NCI-H1436 treated with DMSO at 0.1 percent for 48 hours (cell line): ENCODE measurements at places on chromosomes 13 and 19.

DNA sequence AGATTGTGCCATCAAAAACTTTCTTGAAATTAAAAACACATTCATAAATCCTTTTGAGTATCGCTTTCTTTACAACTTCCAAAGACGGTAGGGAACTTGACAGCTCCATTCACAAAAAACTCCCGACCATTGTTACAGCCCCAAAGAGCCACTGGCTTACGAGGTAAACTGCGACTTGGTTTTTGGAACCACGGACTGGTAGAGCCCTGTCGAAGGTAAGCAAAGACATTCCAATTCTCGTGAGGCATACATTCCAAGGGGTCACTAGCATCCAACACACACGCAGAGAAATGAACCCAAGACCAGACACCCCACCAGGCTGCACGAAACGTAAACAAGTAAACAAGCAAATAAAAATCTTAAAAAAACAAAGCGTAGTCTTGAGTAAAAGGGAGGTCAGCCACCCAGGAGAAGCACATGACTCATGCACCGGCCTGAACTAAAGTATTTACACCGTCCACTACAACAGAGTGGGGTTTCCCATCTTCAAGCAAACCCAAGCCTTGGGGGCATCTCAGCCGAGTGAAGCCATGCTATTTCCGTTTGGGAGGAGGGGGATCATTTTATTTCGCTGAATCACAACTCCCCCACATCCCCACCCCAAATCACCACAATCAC is 1.4 kb downstream of the BRD4 start:
- no peak for DNase-seq

GRCh38 chr19:10142701-10143375 is 23.1 kb upstream of the EIF3G start:
- no peak for DNase-seq

- DNase-seq, result no peak
These were observed 829 bp downstream of the KCNC3 start for GRCh38 chr19:50328224-50328872.

DNA sequence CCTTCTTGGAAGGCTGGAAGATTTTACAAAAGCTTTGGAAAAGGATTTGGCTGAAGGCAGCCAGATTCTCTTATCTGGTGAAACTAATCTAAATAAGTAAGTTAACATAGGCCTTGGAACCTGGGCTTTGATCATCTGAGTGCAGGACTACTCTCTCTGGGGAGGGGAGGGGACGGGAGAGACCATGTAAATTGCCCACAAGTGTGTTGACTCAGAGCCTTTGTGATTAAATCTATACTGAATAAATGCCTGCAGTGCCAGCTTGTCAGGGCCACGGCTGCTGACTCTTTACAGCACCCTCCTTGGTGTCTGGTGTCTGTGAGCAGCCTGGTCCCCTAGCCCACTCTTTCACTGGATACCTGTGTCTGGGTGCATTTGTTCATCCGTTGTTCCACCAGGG is 251.4 kb downstream of the ITGBL1 start:
- no peak for DNase-seq
